AML-193 (cell line): ENCODE measurements at places on chromosomes 11 and 22.

DNA sequence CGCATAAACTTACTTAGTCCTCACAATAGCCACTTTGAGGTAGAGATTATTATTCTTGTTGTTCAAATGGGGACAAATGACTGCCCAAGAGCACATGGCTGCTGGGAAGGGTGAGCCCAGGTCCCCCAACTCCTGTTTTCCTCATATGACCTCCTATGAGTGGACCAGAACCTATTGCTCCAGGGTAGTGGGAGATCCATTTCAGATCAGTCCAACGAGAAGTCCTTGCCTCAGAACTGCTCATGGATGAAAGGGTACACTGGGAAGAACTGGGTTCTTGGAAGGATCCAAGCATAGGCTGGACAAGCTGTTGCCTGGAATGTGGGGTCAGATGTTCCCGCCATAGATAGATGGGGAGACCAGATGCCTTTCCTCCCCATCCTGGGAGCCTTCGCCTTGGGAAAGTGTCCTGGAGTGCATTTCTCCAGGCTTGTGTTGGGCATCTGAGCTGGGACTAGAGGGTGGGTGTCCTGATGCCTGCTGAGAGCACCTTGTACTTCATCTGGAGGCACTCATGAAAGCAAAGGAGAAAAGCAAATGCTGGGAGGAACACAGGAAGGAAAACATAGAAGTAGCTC, 146.3 kb upstream of the B3GAT1 start:
- no peak for DNase-seq

DNA sequence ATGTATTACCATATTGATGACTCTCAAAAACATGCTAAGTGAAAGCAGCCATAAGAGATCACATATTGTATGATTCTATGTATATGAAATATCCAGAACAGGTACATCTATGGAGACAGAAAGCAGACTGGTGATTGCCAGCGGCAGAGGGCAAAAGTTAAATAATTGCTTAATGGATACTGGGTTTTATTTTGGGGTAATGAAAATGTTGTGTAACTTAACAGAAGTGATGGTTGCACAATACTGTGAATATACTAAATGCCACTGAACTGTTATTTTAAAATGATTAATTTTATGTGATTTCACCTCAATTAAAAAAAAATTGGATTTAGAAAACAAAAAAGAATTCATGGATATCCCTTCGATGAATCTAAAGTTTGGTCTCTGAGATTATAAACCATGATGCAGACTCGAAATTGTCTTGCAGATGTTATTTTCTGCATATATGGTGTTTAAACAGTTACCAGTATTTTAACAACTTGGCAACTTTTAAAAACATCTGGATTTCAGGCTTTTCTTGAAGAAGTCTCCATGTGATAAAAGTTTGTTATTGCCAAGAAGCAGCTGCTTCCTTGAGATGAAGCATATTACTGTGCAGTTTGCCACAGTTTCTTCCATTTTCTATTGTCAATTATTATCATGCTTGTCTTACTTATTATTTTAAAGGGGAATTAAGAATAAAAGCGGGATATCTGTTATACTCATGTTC, 38.1 kb downstream of the LARGE2 start:
- DNase-seq, result peak; percentile 51

DNA sequence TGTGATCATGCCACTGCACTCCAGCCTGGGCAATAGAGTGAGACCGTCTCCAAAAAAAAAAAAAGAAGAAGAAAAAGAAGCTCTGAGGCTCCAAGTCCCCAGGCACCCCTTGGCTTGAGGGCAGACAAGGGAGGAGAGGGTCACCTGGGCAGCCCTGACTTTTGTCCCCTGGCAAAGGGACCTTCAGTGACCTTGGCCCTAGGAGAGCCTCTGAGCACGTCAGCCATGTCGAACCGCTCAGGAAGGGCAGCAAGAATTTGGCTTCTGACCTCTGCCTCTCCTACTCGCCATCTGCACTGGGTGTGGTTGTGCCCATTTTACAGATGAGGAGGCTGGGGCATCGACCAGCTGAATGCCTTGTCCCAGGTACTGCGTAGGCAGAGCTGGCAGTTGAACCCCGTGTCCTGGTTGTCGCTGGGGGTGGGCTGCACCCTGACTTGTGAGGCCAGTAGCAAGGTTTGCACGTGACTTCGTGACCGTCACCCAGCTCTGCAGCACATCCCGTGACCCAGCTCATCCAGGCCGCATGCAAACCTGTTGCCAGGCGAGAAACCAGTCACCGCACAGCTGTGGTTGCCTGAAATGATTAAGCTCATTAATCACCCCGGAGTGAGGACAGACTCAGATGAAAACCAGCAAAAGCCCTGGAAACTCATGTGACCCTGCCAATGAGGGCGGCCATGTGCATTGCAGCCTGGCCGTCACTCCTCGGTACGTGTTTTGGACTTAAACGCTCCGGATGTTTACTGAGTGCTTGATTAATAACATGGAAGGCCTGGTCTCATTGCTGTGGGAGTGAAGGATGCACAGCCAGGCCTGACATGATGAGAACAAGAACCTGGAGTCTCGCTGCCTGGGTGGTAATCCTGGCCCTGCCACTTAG, 47.7 kb upstream of the PPP6R3 start:
- no peak for DNase-seq

- DNase-seq, result no peak
Observed at GRCh38 chr11:113249491-113249763, 65.0 kb upstream of the TTC12 start.

- DNase-seq, result no peak
Observed at GRCh38 chr11:32575070-32575469, 8.6 kb upstream of the EIF3M start.

DNA sequence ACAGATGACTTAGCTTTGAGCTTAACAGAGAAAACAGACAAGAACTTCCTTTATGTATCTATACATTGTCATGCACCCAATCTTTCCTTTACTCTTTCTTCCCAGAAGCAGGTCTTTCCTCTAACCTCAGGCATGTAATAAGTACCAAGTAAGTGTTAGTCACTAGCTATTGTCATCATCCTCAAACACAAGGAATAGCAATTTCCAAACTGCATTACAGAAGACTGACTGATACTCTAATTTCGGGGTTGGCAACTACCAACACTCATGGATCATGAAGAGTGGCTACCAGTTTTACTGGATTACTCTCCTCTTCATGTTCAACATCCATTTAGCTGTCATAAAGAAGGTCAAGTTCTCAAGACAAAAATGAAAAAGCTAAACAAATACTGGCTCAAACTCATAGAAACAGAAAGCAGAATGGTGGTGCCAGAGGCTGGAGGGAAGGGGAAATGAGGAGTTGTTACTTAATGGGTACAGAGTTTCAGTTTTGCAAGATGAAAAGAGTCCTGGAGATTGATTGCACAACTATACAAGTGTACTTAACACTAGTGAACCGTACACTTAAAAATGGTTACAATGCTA, 111.6 kb downstream of the SIK3 start:
- DNase-seq, result peak; percentile 88

GRCh38 chr11:28123151-28123581, 15.0 kb downstream of the METTL15 start:
- DNase-seq, result no peak

DNA sequence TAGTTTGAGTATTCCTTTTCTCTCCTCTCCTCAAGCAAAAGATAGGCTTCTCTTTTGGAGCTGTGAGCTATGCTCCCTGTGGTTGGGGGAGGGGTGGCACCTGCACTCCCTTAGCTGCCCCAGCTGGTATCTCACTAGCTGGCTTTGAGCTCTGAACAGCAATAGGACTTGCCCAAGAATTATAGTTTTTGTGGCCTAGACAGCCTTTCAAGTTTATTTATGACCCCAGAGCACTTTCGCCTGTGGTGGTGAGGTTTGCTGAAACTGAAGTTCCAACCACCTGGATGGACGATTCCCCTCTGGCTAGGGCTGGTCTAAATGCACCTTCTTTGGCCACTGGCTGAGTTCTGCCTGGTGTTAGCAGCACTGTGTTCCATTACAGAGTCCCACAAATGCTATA, 37.1 kb upstream of the SLC37A2 start:
- DNase-seq, result no peak
